Stimulated activated CD8-positive, alpha-beta memory T cell treated with anti-CD3 and anti-CD28 coated beads, Interleukin-4, amount 100 ng/mL, for 4 hours (primary cell): ENCODE measurements at places on chromosomes 13 and 19.
A peak's percentile ranks its signal among the peaks of the same experiment; 100 is the strongest.

DNA sequence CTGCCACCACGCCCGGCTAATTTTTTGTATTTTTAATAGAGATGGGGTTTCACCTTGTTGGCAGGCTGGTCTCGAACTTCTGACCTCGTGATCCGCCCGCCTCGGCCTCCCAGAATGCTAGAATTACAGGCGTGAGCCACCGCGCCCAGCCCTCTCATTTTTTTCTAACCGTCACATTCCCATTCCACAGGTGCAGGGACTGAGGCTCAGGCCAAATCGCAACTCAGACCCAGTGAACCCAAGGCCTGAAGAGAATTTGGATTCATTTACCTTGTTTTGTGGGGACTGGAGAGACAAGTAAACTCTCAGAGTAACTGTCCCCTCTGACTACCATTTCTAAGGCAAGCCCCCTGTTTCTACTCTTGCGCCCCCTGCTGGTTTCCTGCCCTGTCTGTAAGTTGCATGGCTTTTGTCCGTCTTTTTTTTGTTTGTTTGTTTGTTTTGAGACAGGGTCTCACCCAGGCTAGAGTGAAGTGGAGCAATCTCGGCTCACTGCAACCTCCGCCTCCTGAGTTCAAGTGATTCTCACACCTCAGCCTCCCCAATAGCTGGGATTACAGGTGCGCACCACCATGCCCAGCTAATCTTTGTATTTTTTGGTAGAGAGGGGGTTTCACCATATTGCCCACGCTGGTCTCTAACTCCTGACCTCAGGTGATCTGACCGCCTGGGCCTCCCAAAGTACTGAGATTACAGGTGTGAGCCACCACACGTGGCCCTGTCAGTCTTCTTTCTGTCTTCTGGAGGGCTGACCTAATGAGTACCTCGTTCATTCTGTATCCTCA lies 2.3 kb upstream of the STRN4 start:
- peak; percentile 80 for DNase-seq

DNA sequence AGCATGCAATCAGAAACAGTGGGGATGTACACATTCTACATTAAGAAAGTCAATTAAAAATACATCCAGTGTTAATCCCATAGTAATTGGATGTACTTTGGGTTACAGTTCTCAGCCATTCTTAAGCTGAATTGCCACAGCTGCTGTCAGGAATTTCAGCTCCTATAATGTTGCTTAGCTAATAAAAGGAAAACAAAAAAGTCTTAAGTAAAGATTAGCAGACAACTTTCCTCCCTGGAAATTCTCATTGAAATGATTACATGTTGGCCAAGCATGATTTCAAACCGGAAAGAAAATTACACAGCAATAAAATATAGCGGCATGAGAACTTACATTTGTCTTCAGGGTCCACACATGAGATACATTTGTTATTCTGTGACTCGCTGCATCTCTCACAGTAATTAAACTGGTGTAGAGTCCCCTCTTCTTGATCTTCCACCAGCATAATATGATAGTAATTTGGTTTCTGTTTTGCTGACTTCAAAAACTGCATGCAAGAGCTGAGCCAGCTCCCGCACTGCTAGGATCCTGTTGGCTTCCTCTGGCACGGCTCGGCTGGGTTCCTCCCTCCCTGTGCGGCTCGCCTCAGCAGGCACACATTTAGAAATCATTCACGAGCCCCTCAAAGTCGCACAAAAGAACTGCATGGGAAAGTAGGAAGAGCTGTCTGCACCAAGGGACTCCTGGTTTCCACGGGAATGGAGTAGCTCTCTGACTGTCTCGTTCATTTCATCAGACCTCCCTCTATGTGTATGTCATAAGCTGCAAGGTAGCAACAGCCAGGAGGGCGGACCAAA lies at the start of gene HTR2A:
Gene HTR2A (minus strand): TSS at position 713 of the 797 bp plus-strand sequence. CDS start 1,147 bp downstream, outside the sequence.
- DNase-seq: no peak

GRCh38 chr13:34371645-34372395 lies 553.9 kb downstream of the RFC3 start:
- no peak for DNase-seq

DNA sequence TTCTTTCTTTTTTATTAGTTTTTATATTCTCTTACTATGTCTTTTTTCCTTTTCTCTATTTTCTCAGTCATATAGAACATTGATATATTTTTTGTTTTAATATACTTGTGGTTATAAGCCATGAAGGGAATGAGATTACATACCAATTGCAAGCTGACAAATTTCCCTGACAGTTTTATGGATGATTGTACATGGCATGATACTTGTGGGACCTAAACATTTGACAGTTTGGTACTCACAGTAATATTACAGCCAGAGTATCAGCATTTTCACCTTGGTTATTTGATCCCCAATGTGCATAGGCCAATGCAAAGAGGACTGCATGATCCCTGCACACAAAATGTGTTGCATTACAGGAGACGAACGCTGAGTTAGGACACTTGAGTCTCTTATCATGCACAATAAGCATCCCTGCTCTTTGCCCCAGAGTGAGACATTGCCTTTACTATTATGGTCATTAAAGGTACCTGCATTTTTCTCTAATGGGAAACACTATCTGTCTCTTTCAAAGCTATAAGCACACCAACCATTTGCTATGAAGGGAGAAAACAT lies 713.4 kb upstream of the PCDH20 start:
- DNase-seq: no peak

DNA sequence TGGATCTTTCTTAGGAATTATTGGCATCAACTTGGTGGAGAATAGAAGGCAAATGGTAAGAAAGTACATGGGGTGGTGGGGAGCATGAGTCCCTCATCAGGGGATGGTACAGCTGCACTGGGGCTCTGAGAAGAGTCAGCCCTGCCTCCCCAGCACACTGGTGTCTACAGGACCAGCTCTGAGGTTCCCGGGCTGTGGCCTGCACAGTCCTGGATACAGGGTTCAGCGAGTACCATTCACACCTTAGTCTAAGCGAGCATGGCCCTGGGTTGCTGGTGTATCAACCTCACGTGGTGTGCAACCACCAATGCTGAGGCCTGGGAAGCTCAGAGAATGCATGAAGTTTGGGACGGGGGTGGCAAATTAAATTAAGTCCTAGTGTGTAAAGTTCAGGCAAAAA lies 10.1 kb downstream of the TMEM255B start:
- no peak for DNase-seq

DNA sequence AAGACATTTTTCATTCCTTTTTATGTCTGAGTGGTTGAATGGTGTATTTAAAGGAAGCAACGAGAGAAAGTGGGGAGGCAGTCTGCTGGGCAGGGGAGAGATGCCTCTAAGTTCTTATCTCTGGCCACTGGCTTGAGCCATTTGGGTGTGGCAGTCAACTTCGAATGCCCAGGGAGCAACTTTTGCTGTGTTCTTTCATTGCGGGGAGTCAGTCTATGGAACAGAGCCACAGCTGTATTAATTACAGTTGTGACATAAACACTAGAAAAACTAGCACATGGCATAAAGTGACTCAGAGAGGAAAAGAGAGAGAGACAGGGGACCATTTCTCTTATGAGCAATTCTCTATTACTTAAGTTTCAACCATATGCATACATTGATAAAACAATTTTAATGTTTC lies 40.4 kb upstream of the PDCD5 start:
- no peak for DNase-seq

DNA sequence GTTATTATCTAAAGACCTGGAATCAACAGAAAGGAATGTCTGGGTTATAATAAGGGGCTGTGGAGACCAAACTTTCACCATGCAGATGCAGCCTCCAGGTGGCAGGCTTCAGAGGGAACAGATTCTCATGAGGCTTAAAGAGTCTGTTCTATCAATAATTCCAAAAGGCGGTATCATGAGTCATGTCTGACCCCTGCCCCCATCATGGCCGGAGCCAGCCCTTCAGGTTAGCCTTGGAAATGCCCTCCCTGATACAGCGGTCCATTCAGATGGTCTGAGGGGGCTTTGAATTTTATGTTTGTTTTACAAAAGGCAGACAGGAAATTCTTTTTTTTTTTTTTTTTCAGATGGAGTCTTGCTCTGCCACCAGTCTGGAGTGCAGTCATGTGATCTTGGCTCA lies 21.7 kb upstream of the LAMP1 start:
- DNase-seq: no peak

DNA sequence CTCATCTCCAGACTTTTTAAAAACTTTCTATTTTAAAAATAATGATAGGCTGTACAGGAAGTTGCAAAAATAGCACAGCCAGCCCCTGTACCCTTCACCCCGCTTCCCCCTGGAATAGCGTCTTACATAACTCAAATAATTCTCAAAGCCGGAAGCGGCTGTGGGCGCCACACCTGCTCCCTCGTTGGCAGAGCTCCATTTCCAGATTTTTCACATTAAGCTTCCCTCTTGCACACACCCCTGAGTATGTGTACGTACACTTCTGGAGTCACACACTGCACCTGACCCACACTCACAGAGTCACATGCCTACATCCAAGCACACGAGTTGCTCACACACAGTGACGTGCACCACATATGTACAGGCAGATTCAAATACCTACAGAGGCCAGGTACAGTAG lies 24.9 kb upstream of the DPP9 start:
- DNase-seq: no peak

DNA sequence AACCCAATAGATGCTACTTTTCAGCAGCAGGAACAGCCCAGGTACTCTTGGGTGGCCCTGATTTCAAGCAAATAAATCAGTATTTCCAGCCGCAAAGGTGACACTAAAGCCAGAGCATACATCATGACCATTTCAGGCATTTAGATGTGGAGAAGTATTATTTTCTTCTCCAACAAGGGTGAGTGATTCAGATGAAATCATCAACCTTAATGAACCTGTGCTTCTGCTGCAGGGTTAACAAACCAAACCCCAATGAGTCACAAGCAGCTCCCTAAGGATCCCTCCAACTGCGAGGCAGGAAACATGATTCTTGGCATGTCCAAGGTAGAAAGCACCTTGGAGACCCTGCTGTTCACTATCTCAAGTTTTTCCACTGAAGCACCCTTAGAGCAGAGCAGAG lies 32.7 kb downstream of the MBNL2 start:
- no peak for DNase-seq

DNA sequence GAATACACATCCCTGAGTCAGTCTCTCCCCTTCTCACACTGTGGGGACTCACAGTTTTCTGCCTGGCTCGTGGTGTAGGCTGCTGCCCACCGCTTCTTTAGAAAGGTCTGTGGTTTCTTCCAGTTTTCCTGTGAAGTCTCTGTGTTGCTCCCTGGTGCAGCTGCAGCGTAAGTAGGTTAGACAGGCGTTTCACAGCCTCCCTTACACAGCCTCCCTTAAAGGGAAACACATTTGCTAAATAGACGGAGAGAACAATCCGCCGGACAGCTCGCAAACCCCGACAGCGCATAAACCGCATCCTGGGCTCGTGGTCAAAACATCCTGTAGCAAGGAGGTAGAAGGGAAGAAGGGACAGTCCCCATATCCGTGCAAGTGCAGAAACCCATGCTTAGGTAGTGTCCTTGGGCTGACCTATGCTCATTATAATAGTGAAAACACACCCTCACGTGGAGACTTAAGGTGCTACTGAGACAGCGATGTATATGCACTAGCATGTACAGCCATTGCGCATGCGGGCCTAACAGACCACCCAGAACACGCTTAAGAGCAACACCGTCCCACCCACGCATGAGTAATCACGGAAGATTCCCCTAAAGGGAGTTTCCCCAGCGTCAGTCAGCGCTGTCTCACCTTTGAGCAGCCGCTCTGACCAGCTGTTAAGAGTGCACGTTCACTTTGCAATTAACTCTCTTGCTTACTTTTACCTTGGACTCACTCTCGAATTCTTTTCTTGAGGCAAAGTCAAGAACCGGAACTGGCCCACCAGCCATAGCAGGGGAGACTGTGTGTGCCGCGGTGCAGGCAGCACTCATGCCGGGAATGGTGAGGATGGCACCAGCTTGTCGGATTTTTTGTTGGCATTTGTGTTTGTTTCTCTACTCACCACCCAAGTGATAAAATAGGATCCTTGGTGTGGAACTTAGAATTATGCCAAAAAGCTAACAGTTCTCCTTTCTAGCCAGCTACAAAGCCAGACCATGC lies 16.6 kb downstream of the SIGLEC8 start:
- DNase-seq: peak; percentile 82

GRCh38 chr19:38290631-38291147 lies 13.4 kb upstream of the C19orf33 start:
- no peak for DNase-seq

GRCh38 chr19:15210323-15210781 lies 9.6 kb upstream of the NOTCH3 start:
- no peak for DNase-seq

DNA sequence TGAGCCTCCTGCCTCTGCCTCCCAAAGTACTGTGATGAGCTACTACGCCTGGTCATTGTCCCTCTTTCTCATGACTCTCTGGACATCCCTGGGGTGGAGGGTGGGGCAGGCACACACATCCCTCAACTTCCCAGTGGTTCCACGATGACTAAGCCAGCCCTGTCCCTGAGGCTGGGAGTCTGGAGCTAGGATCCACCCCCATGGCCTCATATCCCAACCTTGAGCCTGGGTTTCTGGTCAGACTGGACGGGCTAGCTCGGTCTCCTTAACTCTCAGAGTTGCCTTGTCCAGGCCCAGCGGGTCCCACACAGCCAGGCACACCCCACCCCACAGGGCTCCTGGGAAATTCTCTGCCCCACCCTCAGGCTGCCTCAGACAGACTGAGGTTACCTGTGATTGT lies 19.6 kb downstream of the IER2 start:
- DNase-seq: no peak

DNA sequence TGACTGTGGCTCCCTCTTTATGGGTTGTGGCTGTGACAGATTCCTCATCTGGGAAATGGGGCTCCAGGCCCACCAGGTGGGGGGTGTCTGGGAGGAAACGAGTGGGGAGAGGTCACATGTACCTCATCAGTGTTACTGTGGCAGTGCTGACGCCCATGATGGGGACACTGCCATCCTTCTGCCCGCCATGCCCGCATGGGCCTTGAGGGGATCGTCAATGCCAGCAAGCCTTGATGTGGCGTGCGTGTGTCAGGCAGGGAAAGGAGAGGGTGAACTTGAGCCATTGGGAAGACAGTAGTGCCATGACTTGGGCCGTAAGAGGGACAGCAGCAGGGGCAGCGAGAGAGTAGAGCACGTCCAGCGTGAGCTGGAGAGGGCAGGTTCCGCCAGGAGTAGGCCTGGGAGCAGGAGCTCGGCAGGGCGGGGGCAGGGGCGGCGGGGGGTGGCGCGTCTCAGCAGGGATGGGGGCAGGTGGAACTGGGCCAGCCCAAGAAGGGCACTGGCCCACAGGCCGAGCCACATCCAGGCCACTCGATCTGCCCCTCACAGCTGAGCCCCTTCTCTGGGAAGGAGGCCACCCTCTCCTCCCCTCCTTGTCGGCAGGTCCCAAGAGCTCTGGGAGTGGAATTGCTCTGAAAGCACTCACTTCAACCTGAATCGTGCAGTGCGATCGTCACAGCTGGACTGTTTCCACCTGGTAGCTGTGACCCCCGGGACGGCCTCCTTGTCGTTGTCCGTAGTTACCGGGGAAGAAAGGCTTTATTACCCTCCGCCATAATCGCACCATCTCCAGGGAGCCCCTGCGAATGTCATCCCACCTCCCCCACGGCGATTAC lies 9.9 kb downstream of the KLHL26 start:
- DNase-seq: no peak
